ENCODE measurements at places on chromosomes 16 and 17.

DNA sequence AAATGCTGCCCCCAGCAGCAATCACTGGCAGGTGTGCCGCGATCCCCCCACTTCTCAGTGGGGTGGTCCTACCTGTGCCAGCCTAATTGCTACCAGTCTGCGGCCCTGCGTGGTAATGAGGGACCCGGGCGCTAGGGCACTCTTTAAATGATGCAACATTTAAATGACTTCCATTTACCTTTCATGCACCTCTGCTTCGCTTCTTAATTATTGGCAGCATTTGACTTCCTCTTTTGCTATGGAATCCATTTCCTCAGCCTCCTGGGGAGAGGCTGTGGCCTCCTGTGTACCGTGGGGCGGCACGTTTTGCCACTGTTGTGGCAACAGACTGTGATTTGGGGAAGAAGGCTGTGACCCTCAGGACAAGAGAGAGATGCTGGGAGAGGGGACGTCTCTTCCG is 86.1 kb downstream of the RPA1 start:
- DNase-seq: no peak

- no peak for DNase-seq
These were observed 30.7 kb downstream of the HIC1 start for GRCh38 chr17:2085648-2085949.

DNA sequence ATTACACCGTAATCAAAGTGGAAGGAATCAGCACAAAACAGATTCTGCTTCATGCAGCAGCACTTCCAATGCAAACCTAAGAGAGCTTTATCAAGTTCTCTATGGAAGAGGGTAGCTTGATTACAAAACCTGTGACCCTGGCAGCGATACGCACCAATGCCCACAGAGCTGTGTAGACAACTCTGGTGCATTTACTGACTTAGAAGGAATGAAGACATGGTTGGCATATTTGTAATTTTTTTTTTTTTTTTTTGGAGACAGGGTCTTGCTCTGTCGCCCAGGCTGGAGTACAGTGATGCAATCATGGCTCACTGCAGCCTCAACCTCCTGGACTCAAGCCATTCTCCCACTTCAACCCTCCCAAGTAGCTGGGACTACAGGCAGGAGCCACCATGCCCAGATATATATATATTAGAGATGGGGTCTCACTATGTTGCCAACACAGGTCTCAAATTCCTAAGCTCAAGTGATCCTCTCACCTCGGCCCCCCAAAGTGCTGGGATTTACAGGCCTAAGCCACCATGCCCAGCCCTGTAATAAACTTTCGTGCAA is 49.4 kb downstream of the XPO6 start:
- no peak for DNase-seq

DNA sequence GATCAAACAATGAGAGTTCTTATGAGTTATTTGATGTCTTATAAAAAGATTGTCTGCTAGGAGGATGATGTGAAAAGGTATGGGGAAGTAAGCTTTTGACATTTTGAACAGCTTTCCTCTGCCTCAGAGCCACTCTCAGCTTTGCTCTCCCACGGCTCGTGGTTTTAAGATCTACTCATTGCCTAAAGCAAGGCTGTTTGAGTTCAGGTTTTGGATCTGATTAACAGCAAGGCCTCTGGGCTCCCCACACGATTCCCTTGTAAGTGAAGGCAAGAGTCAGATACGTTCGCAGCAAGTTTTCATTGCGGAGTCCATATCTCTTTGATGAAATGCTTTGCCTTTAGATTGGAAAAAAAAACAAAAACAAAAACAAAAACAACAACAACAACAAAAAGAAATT is 515.0 kb upstream of the SALL1 start:
- DNase-seq: no peak

DNA sequence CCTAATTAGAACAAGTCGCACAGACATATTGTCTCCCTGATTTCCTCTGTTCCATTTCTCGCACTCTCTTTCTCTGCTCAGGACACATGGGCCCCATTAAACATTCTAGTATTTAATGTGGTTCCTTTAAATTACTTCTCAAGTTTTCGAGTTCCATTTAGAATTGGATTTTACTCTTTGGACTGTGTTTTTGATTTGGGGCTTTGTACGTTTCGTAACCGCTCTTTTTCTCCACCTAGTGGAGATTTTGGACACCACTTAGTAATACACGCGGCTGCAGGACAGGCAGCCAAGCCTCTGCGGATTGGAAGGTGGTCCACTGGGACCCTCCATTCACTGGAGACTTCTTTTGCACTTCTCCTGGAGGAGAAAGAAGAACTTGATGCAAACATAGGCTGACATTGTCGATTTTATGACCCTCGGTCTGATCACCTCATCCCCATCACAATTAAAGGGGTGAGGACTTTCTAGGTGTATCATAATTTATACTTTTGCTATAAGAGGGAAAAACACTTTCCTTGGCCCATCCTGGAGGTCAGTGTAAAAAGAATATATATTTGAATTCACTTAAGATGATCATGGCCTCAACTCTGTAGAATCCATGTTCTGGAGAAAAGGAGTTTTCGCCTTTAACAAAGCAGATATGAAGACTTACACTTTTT is 85.7 kb downstream of the NOG start:
- DNase-seq: peak; percentile 11
